Spleen (tissue), 13 donors: ENCODE measurements at places on chromosomes 4 and X. TPM values are rescaled to one million over a fixed set of nuclear protein-coding genes. Genes with fewer than 3 reads are reported as not detected.

DNA sequence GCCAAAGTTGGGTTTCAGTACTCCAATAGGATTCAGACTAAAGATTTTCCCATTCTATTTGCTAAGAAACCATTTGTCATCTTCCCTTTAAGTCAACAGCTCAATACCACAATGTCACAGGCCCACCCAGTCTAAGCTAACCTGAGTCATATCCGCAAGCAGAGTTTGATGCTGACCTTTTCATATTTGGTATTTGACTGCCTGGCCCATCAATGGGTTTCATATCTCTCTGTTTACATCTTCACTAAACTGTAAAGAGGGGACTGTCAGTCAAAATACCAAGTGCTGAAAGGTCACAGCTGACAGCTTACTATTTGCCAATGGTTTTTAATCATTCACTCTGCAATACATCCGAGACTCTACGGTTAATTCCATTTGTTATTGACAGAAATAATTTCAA lies 707.5 kb upstream of the ACTRT1 start:
- H3K27me3 ChIP-seq, result no peaks in the 10 kb centered on the region
- H3K27ac ChIP-seq, result no peak overlapping the region
- no peak for DNase-seq
- H3K4me3 ChIP-seq, result no peak overlapping the region

- H3K27me3 ChIP-seq, result no peaks in the 10 kb centered on the region
- no peak for DNase-seq
- H3K4me1 ChIP-seq, result no peaks in the 10 kb centered on the region
Observed at GRCh38 chr4:169418846-169419245, 148.1 kb upstream of the SH3RF1 start.

DNA sequence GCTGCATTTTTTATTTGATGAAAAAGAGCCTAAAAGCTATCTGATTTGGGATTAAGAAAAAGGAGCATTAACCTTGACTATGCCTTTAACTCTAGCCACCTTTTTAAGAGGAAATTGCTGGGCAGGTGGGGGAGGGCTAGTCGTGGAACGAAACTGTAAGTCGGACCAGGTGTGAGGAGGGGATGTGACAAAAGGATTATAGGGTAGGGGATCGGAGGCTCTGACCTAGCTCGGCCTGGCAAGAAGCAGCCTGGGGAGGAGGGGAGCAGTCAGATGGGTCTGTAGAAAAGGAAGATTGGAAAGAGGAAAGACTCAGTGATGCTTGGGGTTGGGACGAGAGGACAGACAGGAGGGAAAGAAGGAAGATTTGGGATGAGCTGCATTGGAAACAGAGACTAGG lies 21.1 kb upstream of the SPCS3 start:
- H3K27me3 ChIP-seq, result peaks cover 1% of the 10 kb centered on the region
- H3K27ac ChIP-seq, result no peak overlapping the region
- no peak for DNase-seq
- no peak overlapping the region for H3K4me3 ChIP-seq
- H3K4me1 ChIP-seq, result no peaks in the 10 kb centered on the region
- H3K36me3 ChIP-seq, result no peaks in the 10 kb centered on the region

DNA sequence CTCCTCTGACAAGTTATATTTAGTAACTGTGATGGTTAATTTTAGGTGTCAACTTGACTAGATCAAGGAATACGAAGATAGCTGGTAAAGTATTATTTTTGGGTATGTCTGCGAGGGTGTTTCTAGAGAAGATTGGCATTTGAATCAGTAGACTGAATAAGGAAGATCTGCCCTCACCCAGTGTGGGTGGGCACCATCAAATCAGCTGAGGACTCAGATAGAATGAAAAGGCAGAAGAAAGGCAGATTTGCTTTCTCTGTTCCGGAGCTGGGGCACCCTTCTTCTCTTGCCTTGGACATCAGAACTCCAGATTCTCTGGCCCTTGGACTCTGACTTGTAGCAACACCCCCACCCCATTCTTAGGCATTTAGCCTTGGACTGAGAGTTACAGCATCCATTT lies 981.6 kb downstream of the CCSER1 start:
- no peak overlapping the region for H3K4me3 ChIP-seq
- no peaks in the 10 kb centered on the region for H3K4me1 ChIP-seq
- no peaks in the 10 kb centered on the region for H3K27me3 ChIP-seq

GLRA2 gene
- not detected for total RNA-seq

CSAG2 gene
- not detected for total RNA-seq

UGT2A1 gene
- not detected for total RNA-seq

GRCh38 chr4:181008164-181008563 lies 1235.0 kb upstream of the TENM3 start:
- no peak for DNase-seq
- no peak overlapping the region for H3K4me3 ChIP-seq
- H3K27ac ChIP-seq, result no peak overlapping the region
- no peaks in the 10 kb centered on the region for H3K27me3 ChIP-seq
- no peaks in the 10 kb centered on the region for H3K4me1 ChIP-seq

- no peak for DNase-seq
- H3K27ac ChIP-seq, result no peak within 1 kb of the TSS
- H3K36me3 ChIP-seq, result no peaks in the 10 kb centered on the region
- H3K4me3 ChIP-seq, result no peak within 1 kb of the TSS
Observed at GRCh38 chrX:15384304-15384703, at the start of gene VEGFD. Gene VEGFD (minus strand): TSS chrX:15384413. CDS start chrX:15383946, 467 bp downstream.

MCTS1 gene
- 27.5 TPM for total RNA-seq

DNA sequence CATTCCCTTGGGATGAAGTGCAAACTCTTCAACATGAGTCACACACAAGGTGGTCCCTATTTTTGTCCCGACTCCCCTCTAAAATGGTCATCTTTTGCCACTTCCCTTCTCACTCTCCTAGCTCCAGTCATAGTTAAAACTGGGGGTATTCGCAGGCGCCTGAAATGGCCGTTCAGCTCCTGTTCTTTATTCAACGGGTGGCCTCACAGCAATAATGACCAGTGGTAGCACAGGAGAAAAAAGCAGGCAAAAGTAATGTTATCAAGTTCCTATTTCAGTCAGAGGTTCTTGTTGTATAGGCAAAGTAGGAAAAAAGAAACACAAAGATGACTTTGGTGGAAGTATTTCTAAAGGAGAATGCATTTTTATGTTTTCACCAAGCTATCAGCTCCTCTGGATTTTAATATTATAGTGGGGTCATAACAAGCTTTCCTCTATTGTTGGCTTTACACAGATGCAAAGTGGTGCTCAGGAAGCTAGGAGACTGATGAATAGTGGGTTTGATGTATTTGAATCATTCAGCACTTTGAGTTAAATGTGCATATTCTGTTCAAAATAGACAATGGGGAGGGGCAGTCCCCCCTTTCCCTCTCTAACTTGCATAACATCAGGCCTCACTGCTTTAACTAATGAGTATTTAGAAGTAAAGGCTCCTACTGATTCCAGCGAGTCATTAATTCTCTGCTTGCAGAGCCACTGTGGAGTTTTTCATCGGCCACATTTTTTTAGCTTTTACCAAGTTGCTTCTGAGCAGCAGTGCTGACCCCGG lies 171.2 kb upstream of the NDP start:
- H3K27me3 ChIP-seq, result no peaks in the 10 kb centered on the region
- H3K27ac ChIP-seq, result no peak overlapping the region
- no peak overlapping the region for H3K4me3 ChIP-seq
- H3K4me1 ChIP-seq, result no peaks in the 10 kb centered on the region
- no peaks in the 10 kb centered on the region for H3K36me3 ChIP-seq
- DNase-seq, result no peak

- no peak overlapping the region for H3K4me3 ChIP-seq
- no peaks in the 10 kb centered on the region for H3K36me3 ChIP-seq
- no peak for DNase-seq
- peak overlapping the region; percentile 68 for H3K27ac ChIP-seq
- H3K27me3 ChIP-seq, result no peaks in the 10 kb centered on the region
- no peaks in the 10 kb centered on the region for H3K4me1 ChIP-seq
Observed at GRCh38 chr4:76811604-76812412, 86.1 kb downstream of the SOWAHB start.

DNA sequence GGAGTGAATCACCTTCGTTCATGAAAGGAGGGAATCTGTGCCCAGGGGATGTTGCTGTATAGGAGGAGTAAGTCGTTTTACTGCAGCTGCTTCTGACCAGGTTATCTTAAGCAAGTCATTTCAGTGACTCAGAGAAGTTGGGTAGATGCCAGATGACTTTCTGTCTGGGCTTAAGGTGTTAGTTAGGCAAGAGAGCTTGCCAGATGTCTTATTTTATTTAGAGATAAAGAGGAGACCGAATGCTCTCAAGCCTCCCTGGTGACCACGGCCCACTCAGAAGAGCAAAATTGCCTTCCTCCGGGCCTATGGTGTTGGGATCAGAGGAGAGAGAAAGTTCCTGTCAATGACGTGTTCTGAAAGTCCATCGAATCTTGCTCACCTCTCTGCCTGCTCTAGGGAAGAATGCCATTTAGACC lies 16.3 kb upstream of the ZNF827 start:
- H3K4me3 ChIP-seq, result no peak overlapping the region
- no peaks in the 10 kb centered on the region for H3K36me3 ChIP-seq
- no peaks in the 10 kb centered on the region for H3K4me1 ChIP-seq
- H3K27me3 ChIP-seq, result no peaks in the 10 kb centered on the region
- H3K27ac ChIP-seq, result no peak overlapping the region
- no peak for DNase-seq

- H3K4me3 ChIP-seq, result no peak overlapping the region
- H3K36me3 ChIP-seq, result no peaks in the 10 kb centered on the region
Observed at GRCh38 chrX:39456894-39457604, 640.7 kb downstream of the BCOR start.

RAB33A gene
- total RNA-seq, result 4.7 TPM
